Activated T-cell treated with anti-CD3 and anti-CD28 coated beads, Interleukin-2, amount 50 U/mL, for 24 hours (primary cell): ENCODE measurements at places on chromosomes 5 and 9.

- no peak for DNase-seq
These were observed 11.2 kb upstream of the SEC16A start for GRCh38 chr9:136494012-136494411.

DNA sequence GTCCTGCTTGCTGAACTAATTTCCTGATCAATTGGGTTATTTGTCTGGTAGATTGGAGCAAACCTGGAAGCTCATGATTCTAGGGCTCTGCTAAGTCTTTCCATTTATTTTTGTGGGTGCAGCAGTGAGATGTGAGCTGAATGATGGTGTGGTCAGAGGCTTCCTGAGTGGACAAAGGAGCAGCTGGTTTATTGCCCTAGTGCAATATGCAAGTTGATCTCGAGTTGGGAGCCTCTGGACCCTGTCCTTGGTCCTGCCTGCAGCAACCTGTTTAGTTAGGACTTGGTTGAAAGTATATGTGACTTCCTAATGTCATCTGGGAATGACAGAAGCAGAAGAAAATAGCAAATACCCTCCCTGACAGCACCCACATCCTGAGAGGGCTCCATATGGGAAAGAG is 4.2 kb upstream of the UNC5A start:
- no peak for DNase-seq

DNA sequence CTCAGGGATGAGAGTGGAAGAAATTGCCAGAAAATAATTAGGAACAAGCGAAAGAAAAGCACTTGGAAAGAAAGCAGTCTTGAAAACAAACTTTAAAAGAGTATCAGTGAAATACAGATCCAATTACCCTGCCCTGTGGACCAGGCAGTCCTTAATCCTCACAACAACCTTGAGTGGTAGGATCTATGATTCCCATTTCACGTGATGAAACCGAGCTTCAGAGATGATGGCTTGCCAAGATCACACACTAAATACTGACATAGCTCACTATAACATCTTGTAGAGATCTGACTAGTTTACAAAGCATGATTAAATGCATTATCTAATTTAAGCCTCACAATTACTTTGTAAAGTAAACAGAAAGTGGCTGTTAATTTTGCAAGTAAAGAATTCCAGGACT is 55.5 kb upstream of the ABCA1 start:
- no peak for DNase-seq

DNA sequence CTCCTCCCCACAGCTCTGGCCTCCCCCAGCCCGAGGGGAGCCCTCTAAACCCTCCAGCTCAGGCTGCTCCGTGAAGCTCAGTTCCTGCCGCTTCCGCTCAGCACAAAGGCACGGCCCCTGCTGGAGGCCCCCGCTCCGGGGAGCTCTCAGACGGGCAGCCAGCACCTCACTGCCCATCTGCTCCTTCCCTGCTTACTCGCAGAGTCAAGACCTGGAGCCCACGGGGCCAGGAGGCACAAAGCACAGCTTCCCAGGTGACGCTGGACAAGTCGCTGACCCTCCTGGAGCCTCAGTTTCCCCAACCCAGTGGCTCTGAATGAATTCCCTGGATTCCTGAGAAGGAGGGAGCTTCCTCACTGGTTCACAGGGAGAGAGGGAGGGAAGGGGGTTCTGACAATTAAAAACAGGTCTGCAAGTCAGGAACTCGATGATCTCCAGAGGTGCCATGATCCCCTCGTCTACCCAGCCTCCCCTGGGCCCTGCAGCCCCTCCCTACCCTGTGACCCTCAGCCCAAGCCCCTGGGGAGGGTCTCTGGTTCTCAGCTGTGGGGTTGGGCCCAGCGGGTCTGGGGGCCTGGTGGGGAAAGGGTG is 36.2 kb downstream of the VAV2 start:
- peak; percentile 47 for DNase-seq

DNA sequence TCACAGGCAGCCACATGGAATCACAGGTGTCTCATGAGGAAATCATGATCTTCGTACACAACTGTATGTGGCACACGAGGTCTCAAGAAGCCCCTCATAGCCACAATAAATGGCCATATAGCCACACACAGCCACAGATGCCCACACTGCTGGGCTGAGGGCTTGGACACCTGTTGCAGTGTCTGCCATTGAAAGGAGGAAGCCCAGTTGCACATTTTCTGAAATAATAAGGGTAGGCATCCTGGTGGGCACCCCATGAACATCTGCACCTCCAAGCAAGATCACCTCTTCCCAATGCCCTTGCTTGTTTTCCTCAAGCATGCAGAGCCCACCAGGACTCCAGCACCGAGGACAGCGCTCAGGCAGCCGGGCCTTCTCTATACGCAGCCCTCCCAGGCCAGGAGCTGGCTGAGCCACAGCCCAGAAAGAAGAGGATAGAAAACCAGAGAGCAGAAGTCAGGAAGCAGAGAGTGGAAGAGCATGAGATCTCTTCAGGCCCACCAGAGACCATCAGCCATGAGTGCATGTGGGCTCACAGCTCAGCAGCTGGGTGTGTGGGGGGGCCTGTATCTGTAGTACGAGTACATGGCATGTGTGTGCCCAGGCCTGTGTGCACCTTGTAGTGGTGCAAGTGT is 1.0 kb upstream of the ACSL6 start:
- peak; percentile 52 for DNase-seq

GRCh38 chr5:88660264-88660946 is 222.6 kb downstream of the MEF2C start:
- no peak for DNase-seq

DNA sequence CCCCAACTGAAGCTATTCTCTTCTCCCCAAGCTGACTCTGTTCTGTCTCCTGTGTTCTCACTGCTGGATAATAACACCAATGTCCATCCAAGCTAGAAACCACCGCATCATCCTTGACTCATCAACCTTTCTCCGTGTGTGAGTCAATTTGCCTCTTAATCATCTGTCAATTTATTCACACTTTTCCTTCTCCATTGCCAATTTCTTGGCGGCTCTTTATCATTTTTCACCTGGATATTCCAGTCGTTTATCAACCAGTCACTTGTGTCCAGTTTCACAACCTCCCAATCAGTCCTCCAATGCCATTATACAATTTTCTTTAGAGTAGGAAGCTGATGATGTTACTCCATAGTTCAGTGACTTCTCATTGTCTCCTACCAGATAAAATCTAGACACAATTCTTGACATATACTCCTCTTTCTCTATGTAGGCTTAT is 45.4 kb upstream of the LIFR start:
- DNase-seq: no peak

- no peak for DNase-seq
These were observed 152.5 kb downstream of the ZNF608 start for GRCh38 chr5:124593952-124594351.

DNA sequence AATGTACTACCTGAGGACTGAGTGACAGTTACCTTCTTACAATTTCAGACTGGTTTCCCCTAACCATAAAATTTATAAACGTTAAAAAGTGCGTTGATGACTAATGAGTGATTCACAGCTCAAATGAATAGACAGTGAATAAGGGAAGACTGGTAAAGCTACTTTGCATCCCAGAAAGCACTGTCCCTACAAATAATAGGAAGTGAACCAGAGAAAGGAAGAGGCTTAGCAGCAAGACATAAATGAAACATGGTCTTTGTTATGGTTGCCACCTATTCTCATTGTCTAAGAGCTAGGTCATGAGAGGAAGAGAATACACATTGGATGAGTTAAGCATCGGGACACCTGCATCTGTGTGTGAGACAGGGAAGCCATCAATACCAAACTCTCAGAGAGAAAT is 849.2 kb downstream of the TAF11L14 start:
- DNase-seq: no peak

DNA sequence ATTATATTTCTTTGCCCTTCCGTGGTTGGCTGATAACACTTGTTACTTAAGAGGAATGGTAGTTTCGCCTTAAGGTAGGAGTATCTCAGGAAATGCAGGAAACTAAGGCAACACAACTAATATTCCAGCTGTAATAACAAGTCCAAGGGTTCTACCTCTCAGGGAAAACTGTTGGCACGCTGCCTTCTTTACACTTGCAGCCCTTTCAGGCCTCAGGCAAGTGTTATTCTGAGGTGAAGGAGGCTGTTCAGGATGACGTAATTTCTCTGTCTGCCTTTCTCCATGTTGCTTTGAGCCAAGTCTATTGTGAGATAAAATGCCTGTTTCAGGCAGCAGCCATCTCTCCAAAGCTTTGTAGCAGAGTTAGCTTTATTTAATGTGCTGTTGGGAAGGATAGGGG is 38.0 kb downstream of the VCAN start:
- no peak for DNase-seq

DNA sequence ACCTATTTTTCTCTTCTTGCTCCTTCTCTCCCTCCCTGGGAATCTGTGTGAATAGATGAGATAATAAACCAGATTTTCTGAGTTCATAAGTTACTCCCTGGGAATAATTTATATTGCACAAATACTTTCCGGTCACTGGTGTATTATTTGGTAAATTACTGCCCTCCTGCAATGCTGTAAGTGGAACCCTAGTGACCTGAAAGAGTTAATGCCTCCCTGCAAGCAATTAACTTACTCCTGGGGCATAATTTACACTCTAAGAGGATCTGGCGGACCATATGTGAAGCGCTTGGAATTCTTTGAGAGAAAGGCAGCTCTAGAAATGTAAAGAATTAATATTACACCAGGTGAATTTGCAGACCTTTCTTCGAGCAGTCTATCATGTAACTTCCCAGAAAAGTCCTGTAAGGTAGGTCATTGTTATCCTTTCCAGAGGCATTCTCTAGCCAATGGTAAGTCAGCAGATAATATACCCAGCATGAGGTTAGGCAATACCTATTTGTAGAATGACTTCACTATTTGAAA is 7.0 kb upstream of the GDNF start:
- no peak for DNase-seq

DNA sequence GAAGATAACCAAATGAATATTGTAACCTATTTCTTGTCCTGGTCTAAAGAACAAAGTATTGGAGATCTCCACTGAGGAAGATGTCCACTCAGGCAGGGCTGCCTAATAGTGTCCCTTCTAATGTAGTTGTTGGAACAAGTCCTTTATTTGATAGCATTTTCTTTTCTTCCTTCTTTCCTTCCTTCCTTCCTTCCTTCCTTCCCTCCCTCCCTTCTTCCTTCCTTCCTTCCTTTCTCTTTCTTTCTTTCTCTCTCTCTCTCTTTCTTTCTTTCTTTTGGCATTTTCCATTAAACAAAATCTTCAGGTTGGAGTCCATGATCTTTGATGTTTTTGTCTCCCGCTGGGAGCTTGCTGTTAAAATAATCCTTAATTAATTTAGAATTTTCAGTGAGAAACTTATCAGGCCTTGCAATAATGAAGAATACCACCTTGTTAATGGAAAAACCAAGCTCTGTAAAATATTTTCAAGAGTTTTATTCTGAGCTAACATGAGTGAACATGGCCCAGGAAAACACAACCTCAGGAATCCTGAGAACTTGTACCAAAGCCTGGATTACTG is 43.5 kb upstream of the TENT2 start:
- no peak for DNase-seq

- no peak for DNase-seq
These were observed 438.9 kb downstream of the ARHGEF28 start for GRCh38 chr5:74064911-74065310.

DNA sequence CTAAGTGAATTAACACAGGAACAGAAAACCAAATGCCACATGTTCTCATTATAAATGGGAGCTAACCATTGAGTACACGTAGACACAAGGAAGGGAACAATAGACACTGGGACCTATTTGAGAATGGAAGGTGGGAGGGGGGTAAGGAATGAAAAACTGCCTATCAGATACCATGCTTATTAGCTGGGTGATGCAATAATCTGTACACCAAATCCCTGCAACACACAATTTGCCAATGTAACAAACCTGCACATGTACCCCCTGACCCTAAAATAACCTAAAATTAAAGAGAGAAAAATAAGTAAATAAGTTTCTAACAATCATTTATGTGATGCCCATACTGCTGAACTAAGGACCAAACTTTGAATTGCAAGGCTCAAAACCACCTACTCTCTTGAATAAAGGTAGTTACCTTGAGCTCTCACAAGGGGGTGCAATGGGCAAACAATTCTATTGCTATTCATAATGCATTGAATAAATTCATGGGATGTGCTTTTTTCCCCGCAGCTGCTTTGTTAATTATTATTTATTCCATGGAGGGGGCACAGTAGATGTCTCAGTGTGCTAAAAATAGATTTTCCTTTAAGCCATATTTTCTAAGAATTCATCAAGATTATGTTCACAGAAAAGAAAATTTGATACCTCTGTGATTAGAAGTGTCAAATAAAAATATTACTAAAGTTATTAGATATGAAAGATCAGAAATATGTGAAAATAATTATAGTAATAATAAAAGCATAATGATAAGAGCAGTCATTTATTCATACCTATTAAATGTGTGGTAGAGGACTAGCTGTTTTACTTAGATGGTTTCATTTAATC is 76.2 kb upstream of the PTPN3 start:
- DNase-seq: no peak

DNA sequence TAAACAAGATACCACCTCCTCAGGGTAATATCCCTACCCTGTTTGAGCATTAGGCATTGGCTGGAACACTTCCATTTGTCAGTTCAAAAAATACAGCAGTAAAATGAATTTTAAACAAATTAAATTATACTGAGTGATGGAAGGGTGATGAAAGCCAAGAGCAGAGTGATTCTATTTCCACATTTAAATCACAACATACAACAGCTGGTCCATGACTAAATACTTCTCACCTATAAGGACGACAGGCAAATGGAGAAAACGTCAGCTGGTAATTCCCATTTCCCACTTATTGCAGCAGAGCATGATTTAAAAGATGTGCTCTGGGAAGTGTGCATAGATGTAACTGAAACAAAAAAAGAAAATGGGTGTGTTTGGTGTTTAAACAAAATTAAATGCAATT is 543.6 kb upstream of the DAB2 start:
- no peak for DNase-seq

DNA sequence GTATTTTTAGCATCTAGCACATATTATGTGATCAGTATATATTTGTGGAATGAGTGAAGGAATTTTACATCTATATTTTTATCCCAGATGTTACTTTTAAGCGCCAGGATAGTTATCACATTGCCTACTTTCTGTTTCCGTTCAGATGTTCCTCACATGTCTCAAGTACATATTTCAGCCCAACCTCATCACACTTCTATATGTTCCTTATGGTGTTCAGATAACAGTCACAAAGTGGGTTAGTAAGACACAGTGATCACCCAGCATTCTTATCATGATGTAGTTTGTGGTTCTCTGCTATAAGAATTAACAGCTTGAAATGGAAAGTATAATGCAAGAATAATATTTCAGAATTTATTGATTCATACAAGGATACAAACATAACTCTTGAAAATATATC is 170.0 kb upstream of the RASA1 start:
- DNase-seq: no peak

DNA sequence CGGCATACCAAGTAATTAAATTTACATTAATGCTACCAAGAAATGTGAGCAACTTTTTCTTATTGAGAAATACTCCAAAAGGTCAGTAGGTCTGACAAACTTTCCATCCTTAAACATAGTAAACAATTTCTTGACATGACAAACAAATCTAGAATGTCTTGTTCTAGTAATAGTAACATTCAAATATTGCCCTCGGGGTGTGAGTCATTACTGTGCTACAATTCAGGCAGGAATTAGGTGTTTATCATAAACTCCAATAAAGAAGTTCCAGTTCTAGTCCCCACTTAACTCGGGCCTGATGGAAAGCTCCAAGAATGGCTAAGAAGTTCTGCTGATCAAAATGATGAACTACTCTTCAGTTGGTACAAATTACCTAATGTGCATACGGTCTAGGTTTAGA is 235.6 kb upstream of the TUSC1 start:
- DNase-seq: no peak

- peak; percentile 50 for DNase-seq
These were observed 101.6 kb upstream of the SSBP2 start for GRCh38 chr5:81852291-81853029.

GRCh38 chr5:141636413-141637122 is at the start of the genes HDAC3 and RELL2:
HDAC3 (minus strand) TSS chr5:141636849; CDS start chr5:141636790, 59 bp downstream.
RELL2 (plus strand) TSS chr5:141636997; CDS start chr5:141638226, 1,229 bp downstream.
- peak; percentile 99 for DNase-seq
